ENCODE measurements at places on chromosomes 4 and X.

GRCh38 chr4:85732124-85732523, 257.2 kb downstream of the ARHGAP24 start:
- peaks cover 19% of the 10 kb centered on the region for H3K4me1 ChIP-seq
- no peak overlapping the region for H3K27ac ChIP-seq
- DNase-seq: no peak

DNA sequence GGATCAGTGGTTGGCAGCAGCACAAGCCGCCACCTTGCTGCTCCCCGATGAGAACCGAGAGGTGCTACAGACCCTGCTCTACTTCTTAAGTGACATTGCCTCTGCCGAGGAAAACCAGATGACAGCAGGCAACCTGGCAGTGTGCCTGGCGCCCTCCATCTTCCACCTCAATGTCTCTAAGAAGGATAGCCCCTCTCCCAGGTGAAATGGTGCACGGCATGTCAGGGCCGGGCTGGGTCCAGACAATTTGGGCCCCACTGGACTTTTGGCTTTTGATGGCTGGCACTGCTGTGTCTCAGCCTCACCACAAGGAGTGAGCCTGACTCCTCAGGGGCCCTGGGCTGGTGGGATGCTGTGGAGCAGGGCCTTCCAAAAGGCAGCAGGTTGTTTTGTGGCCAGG, 74.1 kb downstream of the STARD8 start:
- no peaks in the 10 kb centered on the region for H3K4me1 ChIP-seq
- DNase-seq: no peak
- no peaks in the 10 kb centered on the region for H3K27me3 ChIP-seq
- no peak overlapping the region for H3K27ac ChIP-seq
- H3K4me3 ChIP-seq: no peak overlapping the region
- no peaks in the 10 kb centered on the region for H3K36me3 ChIP-seq

DNA sequence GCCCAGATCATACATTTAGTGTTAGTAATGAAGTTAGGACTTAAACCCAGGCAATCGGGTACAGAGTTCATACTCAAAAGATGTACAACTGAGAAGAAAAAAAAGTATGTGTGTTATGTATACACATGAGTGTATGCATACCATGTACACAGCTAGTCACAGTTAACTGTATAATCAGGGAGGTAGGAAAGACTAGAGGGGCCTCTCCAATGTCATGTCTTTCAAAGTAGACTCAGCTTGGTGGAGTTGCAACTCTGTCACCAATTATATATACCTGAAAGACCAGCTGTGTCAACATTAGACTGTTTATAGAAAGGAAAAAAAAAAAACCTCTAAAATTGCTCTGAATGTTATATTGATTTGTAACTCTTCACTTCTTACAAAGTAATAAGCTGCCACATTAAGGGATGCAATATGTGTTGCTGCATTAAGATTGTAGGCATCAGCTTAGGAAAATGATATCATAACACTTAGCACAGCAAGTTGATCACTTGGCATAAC, 167.5 kb downstream of the DCTD start:
- peaks cover 55% of the 10 kb centered on the region for H3K4me1 ChIP-seq
- peaks cover 32% of the 10 kb centered on the region for H3K36me3 ChIP-seq
- 0 out of 2 replicates have a peak overlapping the region, but pooled peaks have one; percentile 13 for H3K4me3 ChIP-seq
- no peak for DNase-seq

DNA sequence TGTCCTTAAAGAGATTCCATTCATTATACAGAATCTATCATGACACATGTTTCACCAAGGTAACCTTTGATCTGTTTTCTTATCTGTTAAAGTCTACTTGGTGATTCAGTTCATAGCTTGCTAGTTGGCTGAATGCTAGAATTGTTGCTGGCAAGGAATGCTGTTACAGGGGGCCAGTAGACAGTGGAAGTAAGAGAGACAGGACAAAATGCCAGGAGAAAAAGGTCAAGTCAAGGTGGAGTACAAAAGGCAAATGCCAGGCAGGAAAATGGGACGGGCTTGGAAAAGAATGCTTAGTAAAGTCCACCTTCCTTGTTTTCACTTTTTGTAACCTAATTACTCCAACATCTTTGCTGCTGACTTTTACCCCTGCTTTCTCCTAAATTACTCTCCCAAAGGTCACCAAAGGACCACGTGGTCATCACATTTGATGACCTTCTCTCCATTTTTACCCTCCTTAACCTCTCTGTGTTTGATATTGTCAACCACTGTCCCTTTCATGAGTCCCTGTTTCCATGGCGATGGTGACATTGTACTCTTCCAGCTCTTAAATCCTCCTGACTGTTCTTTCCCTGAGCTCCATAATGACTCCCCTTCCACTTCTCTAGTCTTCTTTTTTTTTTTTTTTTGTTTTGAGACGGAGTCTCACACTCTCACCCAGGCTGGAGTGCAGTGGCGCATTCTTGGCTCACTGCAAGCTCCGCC, 24.5 kb upstream of the TAPT1 start:
- peak; percentile 28 for DNase-seq
- no peak overlapping the region for H3K4me3 ChIP-seq
- peaks cover 8% of the 10 kb centered on the region for H3K27me3 ChIP-seq
- H3K4me1 ChIP-seq: peaks cover 45% of the 10 kb centered on the region

GRCh38 chr4:163818673-163819072, 324.2 kb downstream of the TMA16 start:
- no peak overlapping the region for H3K4me3 ChIP-seq
- no peak for DNase-seq
- no peaks in the 10 kb centered on the region for H3K36me3 ChIP-seq

DNA sequence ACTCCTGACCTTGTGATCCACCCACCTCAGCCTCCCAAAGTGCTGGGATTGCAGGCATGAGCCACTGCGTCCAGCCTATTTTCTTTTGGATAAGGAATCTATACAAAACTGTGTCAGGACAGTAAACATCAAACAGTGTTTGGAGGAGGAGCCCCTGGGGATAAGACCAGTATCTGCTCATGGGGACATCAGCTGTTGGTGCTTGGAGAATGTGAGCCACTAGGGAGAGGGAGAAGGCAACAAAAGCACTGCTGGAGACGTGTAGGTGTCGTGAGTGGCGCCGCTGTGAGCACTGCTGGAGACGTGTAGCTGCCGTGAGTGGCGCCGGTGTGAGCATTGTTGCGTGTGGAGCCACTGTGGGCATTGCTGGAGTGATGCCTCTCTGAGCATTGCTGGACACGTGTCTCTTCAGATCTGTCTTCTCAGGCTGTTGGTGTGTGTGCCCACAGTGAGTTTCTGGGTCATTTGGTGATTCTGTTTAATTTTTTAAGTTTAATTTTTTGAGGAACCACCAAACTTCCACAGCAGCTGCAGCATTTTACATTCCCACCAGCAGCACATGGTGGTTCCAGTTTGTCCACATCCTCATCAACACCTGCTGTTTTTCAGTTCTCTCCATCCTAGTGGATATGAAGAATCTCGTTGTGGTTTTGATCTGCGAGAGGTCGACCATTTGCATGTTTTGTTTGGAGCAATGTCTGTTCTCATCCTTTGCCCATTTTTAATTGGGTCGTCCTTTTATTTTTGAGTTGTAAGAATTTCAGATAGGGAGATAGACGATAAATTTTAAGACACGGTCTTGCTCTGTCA, 19.0 kb downstream of the DGKQ start:
- H3K27ac ChIP-seq: no peak overlapping the region
- H3K27me3 ChIP-seq: peaks cover 2% of the 10 kb centered on the region
- no peak overlapping the region for H3K4me3 ChIP-seq
- H3K36me3 ChIP-seq: peaks cover 8% of the 10 kb centered on the region
- DNase-seq: no peak

GRCh38 chr4:146368209-146368608, 153.5 kb downstream of the SLC10A7 start:
- H3K36me3 ChIP-seq: no peaks in the 10 kb centered on the region
- H3K4me1 ChIP-seq: peaks cover 40% of the 10 kb centered on the region
- H3K4me3 ChIP-seq: no peak overlapping the region
- no peak for DNase-seq

DNA sequence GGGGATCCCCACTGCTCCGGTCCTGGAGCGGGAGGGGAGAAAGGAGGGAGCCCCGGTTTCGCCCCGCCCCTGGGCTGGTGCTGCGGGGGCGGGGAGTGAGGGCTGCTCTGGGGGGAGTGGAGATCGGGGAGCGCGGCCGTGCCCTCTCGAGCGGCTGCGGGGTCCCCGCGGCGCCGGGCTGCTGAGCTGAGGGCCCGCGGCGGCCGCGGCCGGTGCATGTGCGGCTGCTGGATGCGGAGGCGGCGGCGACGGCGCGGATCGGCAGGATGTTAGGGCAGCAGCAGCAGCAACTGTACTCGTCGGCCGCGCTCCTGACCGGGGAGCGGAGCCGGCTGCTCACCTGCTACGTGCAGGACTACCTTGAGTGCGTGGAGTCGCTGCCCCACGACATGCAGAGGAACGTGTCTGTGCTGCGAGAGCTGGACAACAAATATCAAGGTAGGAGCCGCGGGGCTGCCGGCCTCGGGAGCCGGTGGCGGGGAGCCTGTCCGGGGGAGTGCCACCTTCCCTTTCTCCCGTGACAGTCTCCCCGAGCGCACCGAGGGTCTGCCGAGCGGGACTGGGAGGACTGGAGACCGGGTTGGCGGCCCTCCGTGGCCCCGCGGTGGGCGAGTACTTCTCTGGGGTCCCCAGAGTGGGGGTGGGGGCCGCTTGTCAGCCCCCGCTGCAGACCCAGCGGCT, at the start of gene ING2:
Gene ING2 (plus strand): TSS at position 129 of the 681 bp plus-strand sequence. CDS start 138 bp downstream, at position 267.
- peaks cover 1% of the 10 kb centered on the region for H3K36me3 ChIP-seq
- peak within 1 kb of the TSS; percentile 98 for H3K27ac ChIP-seq
- DNase-seq: peak; percentile 28
- H3K4me1 ChIP-seq: peaks cover 36% of the 10 kb centered on the region
- H3K4me3 ChIP-seq: peak within 1 kb of the TSS; percentile 98

GRCh38 chr4:142264961-142265360, 581.1 kb downstream of the INPP4B start:
- H3K27me3 ChIP-seq: peaks cover 2% of the 10 kb centered on the region
- peaks cover 71% of the 10 kb centered on the region for H3K4me1 ChIP-seq
- peak; percentile 72 for DNase-seq
- peaks cover 47% of the 10 kb centered on the region for H3K36me3 ChIP-seq
- peak overlapping the region; percentile 96 for H3K27ac ChIP-seq
- peak overlapping the region; percentile 71 for H3K4me3 ChIP-seq

GRCh38 chrX:141142946-141143345, 34.0 kb downstream of the LDOC1 start:
- no peaks in the 10 kb centered on the region for H3K36me3 ChIP-seq
- no peak overlapping the region for H3K27ac ChIP-seq
- H3K4me1 ChIP-seq: no peaks in the 10 kb centered on the region

DNA sequence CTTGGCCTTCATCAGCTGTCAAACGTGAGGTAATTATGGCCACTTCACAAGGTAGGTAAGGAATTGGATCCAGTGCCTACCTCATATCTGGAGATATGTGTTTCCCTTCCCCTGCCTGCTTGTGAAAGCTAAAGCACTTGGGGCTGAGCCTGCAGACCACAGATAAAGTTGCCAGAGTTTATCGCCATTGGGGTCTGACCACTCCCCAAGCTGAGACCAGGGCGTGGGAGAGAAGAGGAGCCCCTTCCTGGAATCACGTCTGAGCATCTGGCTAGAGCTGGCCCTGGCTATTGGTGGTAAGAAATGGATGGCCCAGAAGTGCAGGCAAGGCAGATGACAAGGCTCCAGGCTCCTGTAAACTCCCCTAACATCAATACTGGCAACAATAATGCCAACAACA, 2.7 kb downstream of the ALAS2 start:
- no peak overlapping the region for H3K27ac ChIP-seq
- no peak for DNase-seq
- H3K4me1 ChIP-seq: peaks cover 9% of the 10 kb centered on the region
- H3K36me3 ChIP-seq: no peaks in the 10 kb centered on the region
- H3K27me3 ChIP-seq: peaks cover 4% of the 10 kb centered on the region
- no peak overlapping the region for H3K4me3 ChIP-seq

- H3K4me1 ChIP-seq: no peaks in the 10 kb centered on the region
- no peak overlapping the region for H3K27ac ChIP-seq
- H3K36me3 ChIP-seq: no peaks in the 10 kb centered on the region
- no peak overlapping the region for H3K4me3 ChIP-seq
- no peaks in the 10 kb centered on the region for H3K27me3 ChIP-seq
- DNase-seq: no peak
These were observed 183.8 kb downstream of the COL25A1 start for GRCh38 chr4:109118635-109119034.

GRCh38 chrX:1531096-1531890, 5.7 kb downstream of the P2RY8 start:
- no peak overlapping the region for H3K27ac ChIP-seq
- H3K27me3 ChIP-seq: no peaks in the 10 kb centered on the region
- no peaks in the 10 kb centered on the region for H3K4me1 ChIP-seq

DNA sequence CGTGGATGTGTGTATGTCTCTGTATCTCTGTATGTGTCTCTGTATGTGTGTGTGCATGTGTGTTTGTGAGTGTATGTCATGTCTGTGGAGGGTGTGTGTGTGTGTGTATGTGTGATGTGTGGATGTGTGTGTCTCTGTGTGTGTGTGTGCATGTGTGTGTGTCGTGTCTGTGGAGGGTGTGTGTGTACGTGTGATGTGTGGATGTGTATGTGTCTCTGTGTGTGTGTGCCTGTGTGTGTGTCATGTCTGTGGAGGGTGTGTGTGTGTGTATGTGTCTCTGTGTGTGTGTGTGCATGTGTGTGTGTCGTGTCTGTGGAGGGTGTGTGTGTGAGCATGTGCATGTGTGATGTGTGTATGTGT, 51.6 kb upstream of the ADRA2C start:
- peaks cover 5% of the 10 kb centered on the region for H3K36me3 ChIP-seq
- no peak for DNase-seq
- H3K27ac ChIP-seq: no peak overlapping the region
- no peak overlapping the region for H3K4me3 ChIP-seq
- no peaks in the 10 kb centered on the region for H3K4me1 ChIP-seq
- peaks cover 30% of the 10 kb centered on the region for H3K27me3 ChIP-seq

- no peak overlapping the region for H3K27ac ChIP-seq
- no peak overlapping the region for H3K4me3 ChIP-seq
- DNase-seq: no peak
- H3K36me3 ChIP-seq: no peaks in the 10 kb centered on the region
These were observed 8.0 kb downstream of the NR3C2 start for GRCh38 chr4:148434075-148434773.

GRCh38 chr4:176308441-176308840, 11.3 kb upstream of the SPCS3 start:
- H3K4me3 ChIP-seq: no peak overlapping the region
- H3K36me3 ChIP-seq: no peaks in the 10 kb centered on the region
- no peaks in the 10 kb centered on the region for H3K27me3 ChIP-seq
- no peak for DNase-seq

DNA sequence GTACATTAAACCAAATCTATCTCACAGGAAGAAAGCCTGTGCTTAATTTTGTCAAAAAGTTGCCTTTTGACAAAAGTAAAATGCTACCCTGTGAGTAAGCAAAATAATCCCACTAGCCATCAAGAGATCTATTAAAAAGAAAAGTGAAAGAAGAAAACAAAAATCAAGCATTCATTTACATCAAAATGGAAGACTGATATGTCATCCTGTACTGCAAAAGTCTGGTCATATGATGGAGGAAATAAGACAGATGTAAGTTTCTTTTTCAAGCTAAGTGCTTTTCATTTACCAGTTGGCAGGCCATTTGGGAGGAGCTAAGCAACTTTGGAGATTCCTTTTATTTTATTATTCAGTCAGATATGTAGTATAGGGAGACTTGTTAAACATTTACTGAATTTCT, 387.4 kb downstream of the SPOCK3 start:
- H3K4me1 ChIP-seq: no peaks in the 10 kb centered on the region
- H3K27me3 ChIP-seq: no peaks in the 10 kb centered on the region
- no peak overlapping the region for H3K27ac ChIP-seq
- H3K36me3 ChIP-seq: peaks cover under 1% of the 10 kb centered on the region
- H3K4me3 ChIP-seq: no peak overlapping the region

All from HFFc6 (cell line).